ENCODE measurements at places on chromosomes 1 and 21.

DNA sequence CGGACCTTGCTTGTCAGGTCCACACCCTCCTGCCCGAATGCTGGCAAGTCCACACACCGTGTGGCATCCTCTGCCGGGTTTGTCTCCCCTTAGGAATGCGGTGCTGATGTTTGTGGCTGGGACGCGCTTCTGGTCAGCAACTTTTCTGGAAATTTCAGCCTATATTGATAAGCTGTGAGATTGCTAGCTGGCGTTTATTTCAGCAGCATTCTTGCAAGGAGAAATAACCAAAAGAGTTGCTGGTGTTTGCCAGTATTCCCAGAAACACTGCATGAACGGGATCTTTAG, 601 bp downstream of the CEPT1 start:
- no peak for DNase-seq

GRCh38 chr1:209585672-209586071, 2.2 kb downstream of the CAMK1G start:
- peak; percentile 16 for DNase-seq

GRCh38 chr21:31795992-31796391, 64.1 kb upstream of the SCAF4 start:
- DNase-seq = no peak

GRCh38 chr21:23853796-23854379, 1753.4 kb downstream of the MRPL39 start:
- peak; percentile 24 for DNase-seq

GRCh38 chr1:226185141-226186036, 1.2 kb downstream of the ACBD3 start:
- peak; percentile 33 for DNase-seq

Measured in astrocyte of the spinal cord (primary cell).